ENCODE measurements at places on chromosomes 4 and X.

DNA sequence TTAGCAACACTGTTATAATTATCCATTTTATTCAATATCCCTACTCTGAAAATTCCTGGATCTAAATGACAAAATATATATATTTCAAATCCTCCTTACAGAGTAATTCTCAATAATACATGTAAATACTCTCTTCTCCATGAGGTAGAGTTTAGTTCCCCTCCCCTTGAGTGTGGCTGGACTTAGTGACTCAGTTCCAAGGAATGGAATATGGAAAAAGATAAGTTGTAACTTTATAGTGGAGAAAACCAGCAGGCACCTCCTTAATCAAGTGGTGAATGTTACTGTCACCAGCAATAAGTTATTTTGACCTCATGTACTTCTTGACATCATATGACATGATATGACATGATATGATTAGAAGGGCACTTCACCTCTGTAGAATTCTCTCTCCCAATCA lies 302.0 kb downstream of the RAB28 start:
- no peak for DNase-seq

DNA sequence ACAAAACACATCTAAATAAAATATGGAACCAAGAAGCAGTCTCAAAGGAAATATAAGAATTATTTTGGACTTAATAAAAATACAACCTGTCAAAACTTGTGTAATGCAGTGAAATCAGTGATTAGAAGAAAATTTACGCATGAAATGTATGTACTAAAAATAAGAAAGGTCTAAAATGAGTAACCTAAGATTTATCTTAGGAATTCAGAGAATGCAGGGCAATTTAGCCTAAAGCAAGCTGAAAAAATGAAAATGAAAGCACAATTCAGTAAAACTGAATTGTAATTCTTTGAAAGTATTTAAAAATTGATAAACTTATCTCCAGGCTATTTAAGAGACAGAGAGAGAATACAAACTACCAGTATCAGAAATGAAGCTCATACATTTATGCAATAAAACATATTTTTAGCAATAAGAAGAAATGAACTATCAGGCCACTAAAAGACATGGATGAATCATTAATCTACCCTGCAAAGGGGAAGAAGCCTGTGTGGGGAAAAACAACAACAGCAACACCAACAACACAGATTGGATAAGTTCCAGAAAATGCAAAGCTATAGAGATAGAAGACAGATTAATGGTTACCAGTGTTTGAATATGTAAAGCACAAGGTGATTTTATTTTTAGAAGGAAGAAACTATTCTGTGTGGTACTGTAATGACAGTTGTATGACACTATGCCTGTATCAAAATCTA lies 442.0 kb upstream of the ADGRL3 start:
- no peak for DNase-seq

DNA sequence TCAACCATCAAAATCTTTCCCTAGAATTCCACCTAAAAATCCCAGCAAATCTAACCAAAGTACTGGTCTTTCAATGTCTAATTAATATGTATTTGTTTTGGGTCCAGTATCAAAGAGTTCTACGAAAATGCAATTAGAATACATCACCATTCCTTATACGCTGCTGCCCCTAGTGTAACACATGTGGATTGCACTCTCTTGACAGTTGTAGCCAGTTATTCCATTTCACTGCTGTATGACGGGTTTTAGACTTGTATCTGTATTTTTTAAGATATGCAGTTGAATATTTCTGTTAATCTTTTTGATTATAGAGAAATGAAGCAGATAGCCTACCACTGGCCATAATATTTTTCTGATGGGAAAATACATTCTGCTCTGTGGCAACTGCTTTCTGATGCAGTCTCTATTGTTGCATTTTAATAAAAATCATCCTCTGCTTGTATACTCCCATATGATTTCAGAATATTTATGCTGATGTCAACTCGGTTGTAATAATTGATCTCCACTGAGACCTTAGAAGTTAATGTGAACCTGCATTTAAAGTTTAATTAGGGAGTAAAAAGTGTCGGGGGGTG lies 17.1 kb upstream of the PAGE2B start:
- DNase-seq: no peak

DNA sequence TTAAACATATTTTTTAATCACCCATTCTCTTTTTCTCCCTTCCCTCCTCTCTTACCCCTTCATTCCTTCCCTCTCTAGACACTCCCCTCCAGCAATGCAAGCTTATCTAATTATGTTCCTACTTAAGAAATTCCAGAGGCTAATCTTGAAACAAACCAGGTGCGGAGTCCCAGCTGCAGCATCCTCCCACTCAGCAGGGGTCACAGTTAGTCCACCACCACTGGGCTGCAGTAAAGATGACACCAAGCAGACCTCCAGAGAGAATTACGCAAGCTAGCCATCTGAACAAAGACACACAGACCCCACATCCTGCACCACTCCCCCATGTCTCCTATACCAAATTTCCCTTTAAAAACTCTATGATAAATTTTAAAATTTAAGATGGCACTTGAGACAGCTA lies 13.9 kb upstream of the SEC24B start:
- no peak for DNase-seq

- DNase-seq: peak; percentile 9
These were observed 66.5 kb downstream of the SHROOM4 start for GRCh38 chrX:50747471-50747900.

DNA sequence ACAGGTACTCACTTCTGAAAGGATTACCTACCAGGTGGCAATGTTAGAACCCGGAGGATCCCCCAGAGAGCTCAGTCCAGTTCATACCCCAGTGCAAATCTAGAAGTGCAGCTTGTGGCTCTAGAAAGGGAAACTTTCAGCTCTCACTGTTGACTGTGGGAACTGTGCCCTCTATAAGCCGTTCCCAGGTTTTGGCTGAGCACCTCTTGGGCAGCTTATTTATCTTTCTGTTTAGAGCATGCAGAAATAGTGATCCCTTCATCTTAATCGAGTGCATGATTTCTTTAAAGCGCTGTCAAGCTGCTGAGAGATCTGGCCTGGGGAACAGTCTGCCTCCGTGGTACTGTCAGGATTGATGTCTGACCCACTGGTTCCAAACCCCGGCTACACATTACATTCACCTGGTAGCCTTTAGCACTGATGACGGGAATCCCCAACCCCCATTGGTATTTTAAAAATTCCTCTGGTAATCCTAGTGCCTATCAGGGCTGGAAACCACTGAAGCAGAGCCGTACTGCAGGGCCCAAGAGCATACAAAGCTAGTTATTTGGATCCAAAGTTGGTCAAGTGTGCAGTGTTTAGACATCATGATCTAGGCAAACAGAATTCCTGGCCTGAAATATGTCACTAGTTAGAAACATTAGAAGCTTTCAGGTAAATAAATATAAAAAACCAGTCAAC lies 103.2 kb downstream of the KLHL8 start:
- no peak for DNase-seq

DNA sequence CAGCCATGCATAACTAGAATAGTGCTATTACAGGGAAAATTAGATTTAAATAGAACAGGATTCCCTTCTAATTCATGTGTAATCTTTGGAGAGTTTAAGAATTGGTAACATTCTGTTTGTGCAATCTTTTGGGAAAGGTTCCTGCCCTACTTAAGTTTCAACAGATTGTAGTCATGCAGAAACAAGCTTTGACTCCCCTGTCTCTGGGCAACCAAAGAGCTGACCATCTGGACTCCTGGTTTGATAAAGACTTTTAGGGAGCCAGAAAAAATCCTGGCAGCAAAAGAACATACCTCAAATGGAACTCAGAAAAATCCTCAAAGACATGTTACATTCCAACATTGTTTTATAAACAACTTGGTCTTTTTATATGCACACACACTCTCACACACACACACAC lies 191.1 kb upstream of the NEIL3 start:
- no peak for DNase-seq

DNA sequence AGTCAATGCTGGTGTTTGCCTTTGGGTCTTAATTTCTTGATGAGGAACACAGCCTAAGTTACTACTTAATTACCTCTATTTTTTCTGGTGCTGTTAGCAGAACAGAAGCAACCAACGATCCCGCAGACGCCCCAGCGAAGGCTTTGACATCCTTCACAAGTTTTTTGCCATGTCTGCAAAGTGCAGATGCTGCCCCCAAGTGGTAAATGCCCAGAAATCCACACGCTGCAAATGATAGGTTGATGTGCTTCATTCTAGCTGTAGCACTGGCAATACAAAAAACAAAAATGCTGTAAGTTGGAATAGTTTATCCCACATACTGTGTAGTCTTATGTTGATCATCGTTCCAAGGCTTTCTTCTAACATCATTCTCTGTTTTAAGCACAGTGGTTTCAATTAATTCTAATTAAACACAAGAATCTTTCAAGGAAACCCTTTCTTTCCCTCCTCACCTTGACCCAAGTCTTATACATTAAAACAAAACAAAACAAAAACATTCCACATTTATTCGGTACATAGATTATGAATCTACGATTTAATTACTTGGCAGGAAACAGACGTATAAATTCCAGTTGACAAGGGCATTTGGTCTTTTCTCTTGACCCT lies 1.2 kb downstream of the PNPLA4 start:
- peak; percentile 62 for DNase-seq

DNA sequence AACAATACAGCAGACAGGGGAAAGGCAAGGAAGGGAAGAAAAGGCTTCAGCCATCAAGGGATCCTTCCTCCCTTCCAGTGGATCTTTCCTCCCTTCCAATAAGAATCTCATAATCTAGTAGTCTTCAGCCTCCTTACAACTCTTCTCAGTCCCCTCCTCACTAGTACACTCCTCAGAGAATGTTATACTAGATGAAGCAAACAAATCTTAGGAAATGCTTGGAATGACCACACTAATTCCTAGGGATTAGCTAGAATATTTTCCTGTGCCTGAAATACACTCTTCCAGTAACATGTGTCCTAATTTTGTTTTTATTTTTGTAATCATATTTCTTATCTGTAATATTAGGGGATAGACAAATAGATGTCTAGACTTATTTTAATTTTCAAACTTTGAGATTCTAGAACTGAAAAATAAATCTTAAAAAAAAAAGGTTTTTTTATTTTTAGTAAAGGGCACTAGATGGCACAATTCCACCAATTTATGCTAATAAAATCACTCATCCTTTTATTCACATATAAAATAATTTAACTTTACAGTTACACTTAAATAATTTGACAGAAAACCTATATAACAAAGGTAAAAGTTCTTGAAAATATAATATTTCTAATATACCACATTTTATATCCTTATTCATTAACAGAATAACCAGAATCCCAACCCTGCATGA lies 7.0 kb upstream of the STPG2 start:
- DNase-seq: no peak

GRCh38 chr4:108532738-108533137 lies 87.6 kb upstream of the RPL34 start:
- no peak for DNase-seq

GRCh38 chr4:306551-306961 lies 1.3 kb upstream of the ZNF732 start:
- DNase-seq: no peak

DNA sequence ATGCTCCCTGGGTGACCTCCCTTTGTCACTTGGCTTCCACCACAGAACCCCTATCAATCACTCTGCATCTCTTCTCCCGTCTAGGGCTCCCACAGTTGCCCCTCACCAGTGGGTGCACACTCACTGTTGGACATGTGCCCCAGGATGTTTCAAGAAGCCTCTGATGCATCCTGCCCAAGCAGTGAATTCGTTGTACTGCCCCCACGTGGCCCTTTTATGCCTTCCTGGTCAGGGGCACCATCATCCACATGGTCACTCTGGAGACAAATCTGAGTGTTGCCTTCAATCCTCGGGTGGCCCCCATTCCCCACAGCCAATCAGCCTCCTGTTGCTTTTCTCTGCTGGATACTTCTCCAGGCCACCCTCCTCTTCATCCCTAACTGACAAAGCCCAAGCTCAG lies 12.2 kb downstream of the ITIH6 start:
- peak; percentile 12 for DNase-seq

GRCh38 chrX:69195810-69196209 lies 30.6 kb upstream of the PJA1 start:
- DNase-seq: no peak

DNA sequence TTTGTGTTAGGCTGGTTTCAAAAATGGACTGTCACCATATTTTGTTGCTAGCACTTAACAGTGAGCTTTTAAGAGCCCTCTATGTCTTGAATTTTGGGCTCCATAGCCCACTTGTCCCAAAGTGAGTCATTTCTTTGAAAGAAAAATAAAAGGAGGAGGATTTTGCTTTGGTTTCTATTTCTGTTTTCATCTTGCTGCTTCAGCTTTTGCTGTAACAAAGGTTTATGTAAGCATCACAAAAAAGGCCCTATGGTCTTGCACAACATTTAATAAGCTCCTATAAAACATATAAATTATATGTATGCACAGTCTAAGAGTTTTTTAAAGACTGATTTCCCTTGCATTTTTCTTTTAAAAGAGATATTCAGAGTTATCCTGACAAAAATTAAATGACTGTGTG lies 105.2 kb downstream of the PHOX2B start:
- no peak for DNase-seq

GRCh38 chr4:72671980-72672379 lies 103.0 kb upstream of the ADAMTS3 start:
- DNase-seq: no peak

- no peak for DNase-seq
These were observed 1.6 kb downstream of the STK32B start for GRCh38 chr4:5052726-5053425.

- DNase-seq: no peak
These were observed 19.8 kb upstream of the PPP1R2C start for GRCh38 chrX:42797651-42798269.

DNA sequence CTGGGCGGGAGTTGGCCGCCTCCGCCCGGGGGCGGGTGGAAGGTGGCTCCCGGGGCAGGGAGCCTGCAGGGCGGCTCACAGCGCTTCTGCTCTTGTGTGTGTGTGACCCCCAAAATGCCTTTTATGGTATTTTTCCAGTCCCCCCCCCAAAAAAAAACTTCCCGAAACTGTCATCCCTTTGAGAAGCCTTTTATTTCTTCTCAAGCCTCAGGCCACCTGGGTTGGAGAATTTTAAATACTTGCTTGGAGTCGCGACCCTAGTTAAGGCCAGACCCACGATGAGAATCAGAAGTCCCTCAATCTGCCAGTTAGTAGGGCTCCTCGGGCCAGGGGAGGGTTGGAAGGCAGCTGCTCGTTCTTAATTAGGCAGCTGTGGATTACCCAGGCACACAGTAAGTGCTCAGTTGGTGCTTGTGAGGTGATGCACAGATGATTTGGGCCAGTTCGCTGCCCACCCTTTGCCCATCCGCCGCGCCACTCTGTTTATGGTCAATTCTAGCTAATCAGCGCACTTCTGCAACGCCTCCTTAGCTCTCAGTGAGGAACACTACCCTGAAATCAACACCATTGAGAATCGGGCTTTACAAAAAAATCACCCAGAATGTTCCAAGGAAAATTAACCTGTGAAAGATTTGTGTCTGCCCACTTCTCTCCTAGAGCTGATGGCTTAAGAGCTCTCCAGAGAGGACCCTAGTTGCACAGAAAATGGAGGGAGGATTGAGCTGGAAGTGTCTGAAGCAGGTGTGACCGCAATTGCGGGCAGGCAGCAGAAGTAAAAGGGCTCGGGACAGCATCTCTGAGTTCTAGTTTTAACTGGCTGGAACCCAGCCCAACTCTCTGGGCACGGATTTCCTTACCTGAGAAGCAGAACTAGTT lies 648 bp upstream of the SCD5 start:
- no peak for DNase-seq

- DNase-seq: no peak
These were observed 32.4 kb upstream of the CCNG2 start for GRCh38 chr4:77124576-77124975.

- no peak for DNase-seq
These were observed 300.2 kb upstream of the VCX start for GRCh38 chrX:7542587-7543380.

- no peak for DNase-seq
These were observed 32.4 kb upstream of the TMEM131L start for GRCh38 chr4:153433754-153434105.

GRCh38 chr4:184267206-184267608 lies 49.5 kb upstream of the ENPP6 start:
- no peak for DNase-seq

GRCh38 chr4:159283696-159284095 lies 180.8 kb downstream of the RAPGEF2 start:
- DNase-seq: no peak
